ENCODE measurements at places on chromosomes 1 and 21. TPM values are rescaled to one million over a fixed set of nuclear protein-coding genes. Genes with fewer than 3 reads are reported as not detected.

GRCh38 chr1:15656464-15656863 is 27.7 kb upstream of the PLEKHM2 start:
- no peak overlapping the region for H3K27ac ChIP-seq
- no peak for DNase-seq
- H3K27me3 ChIP-seq: no peaks in the 10 kb centered on the region
- peaks cover 62% of the 10 kb centered on the region for H3K36me3 ChIP-seq

DNA sequence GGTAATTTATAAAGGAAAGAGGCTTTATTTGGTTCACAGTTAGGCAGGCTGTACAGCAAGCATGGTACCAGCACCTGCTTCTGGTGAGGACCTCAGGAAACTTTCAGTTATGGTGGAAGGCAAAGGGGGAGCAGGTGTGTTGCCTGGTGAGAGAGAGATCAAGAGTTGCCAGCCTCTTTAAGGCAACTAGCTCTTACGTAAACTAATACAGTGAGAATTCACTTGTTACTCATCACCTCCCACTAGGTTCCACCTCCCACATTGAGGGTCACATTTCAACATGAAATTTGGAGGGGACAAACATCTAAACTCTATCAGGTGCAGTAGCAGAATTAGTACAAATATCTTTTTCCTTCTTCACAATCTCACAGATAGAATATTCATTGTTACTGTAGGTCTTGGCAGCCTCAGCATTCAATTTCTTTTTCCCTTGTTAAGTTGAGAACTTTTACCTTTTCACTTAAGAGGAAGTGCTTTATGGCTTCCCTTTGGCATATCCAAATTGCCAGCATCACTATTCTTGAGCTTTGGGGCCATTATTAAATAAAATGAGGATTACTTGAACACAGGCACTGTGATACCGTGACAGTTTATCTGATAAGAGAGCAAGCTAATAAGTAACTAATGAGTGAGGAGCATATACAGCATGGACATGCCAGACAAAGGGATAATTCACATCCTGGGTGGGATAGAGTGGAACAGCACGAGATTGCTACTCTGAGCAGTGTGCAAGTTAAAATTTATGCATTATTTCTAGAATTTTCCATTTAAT is 48.4 kb downstream of the MAGI3 start:
- no peaks in the 10 kb centered on the region for H3K27me3 ChIP-seq
- no peaks in the 10 kb centered on the region for H3K36me3 ChIP-seq
- no peaks in the 10 kb centered on the region for H3K4me1 ChIP-seq
- H3K4me3 ChIP-seq: no peak overlapping the region
- no peak for DNase-seq

GRCh38 chr1:229383188-229383587 is 40.3 kb upstream of the CCSAP start:
- no peak overlapping the region for H3K27ac ChIP-seq
- H3K27me3 ChIP-seq: no peaks in the 10 kb centered on the region
- no peak overlapping the region for H3K4me3 ChIP-seq
- no peak for DNase-seq

- DNase-seq: no peak
- no peaks in the 10 kb centered on the region for H3K36me3 ChIP-seq
- no peaks in the 10 kb centered on the region for H3K27me3 ChIP-seq
- H3K4me1 ChIP-seq: peaks cover 33% of the 10 kb centered on the region
- no peak overlapping the region for H3K27ac ChIP-seq
- H3K4me3 ChIP-seq: no peak overlapping the region
Measured at GRCh38 chr1:93615582-93616150, 66.0 kb downstream of the BCAR3 start.

KRTAP19-1 gene
- not detected for total RNA-seq

MSH4 gene
- not detected for total RNA-seq

GRCh38 chr1:172719066-172719627 is 60.2 kb downstream of the FASLG start:
- no peaks in the 10 kb centered on the region for H3K4me1 ChIP-seq
- no peaks in the 10 kb centered on the region for H3K27me3 ChIP-seq
- H3K36me3 ChIP-seq: no peaks in the 10 kb centered on the region
- no peak overlapping the region for H3K27ac ChIP-seq

GRCh38 chr1:98653123-98653522 is 8.4 kb upstream of the SNX7 start:
- H3K27me3 ChIP-seq: no peaks in the 10 kb centered on the region
- no peak overlapping the region for H3K4me3 ChIP-seq
- no peak overlapping the region for H3K27ac ChIP-seq
- no peaks in the 10 kb centered on the region for H3K4me1 ChIP-seq
- H3K36me3 ChIP-seq: no peaks in the 10 kb centered on the region
- DNase-seq: no peak

- H3K4me3 ChIP-seq: no peak overlapping the region
- no peaks in the 10 kb centered on the region for H3K36me3 ChIP-seq
- DNase-seq: no peak
- H3K4me1 ChIP-seq: no peaks in the 10 kb centered on the region
- no peaks in the 10 kb centered on the region for H3K27me3 ChIP-seq
- H3K27ac ChIP-seq: no peak overlapping the region
Measured at GRCh38 chr1:207240325-207241101, 81.0 kb upstream of the CD55 start.

ANGPTL7 gene
- total RNA-seq: not detected

PIK3CD gene
- total RNA-seq: 43.5 TPM

PYHIN1 gene
- total RNA-seq: not detected

GRCh38 chr1:23074012-23074411 is 54.7 kb downstream of the KDM1A start:
- no peaks in the 10 kb centered on the region for H3K27me3 ChIP-seq
- H3K4me1 ChIP-seq: peaks cover 6% of the 10 kb centered on the region
- no peak for DNase-seq
- no peak overlapping the region for H3K4me3 ChIP-seq

DNA sequence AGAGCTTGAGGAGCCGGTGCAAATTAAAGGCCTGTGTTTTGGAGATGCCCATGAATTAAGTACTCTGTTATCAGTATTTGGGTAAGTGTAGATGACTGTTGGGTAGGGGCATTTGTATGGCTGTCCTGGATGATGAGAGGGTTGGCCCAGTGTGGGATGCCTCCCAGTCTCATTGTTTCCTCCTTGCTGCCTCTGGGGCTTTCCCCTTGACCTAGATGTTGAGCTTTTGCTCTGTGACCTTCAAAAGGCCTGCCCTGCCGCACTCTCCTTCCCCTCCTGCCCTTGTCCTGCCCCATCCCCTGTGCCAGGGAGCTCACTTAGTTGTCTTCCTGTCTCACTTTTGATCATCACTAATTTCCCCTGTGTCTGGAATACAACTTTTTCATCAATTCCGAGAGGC is 10.0 kb downstream of the GALNT2 start:
- H3K4me3 ChIP-seq: no peak overlapping the region
- no peaks in the 10 kb centered on the region for H3K36me3 ChIP-seq
- no peak overlapping the region for H3K27ac ChIP-seq
- no peak for DNase-seq
- H3K27me3 ChIP-seq: no peaks in the 10 kb centered on the region
- H3K4me1 ChIP-seq: no peaks in the 10 kb centered on the region

ENAH gene
- total RNA-seq: not detected

GRCh38 chr1:74534241-74534640 is 21.8 kb upstream of the LRRC53 start:
- H3K36me3 ChIP-seq: no peaks in the 10 kb centered on the region
- no peak overlapping the region for H3K27ac ChIP-seq
- H3K27me3 ChIP-seq: no peaks in the 10 kb centered on the region
- DNase-seq: no peak
- H3K4me1 ChIP-seq: peaks cover 5% of the 10 kb centered on the region
- no peak overlapping the region for H3K4me3 ChIP-seq

GRCh38 chr1:221747839-221748238 is 6.0 kb upstream of the DUSP10 start:
- H3K27ac ChIP-seq: no peak overlapping the region
- no peaks in the 10 kb centered on the region for H3K36me3 ChIP-seq
- H3K4me1 ChIP-seq: peaks cover 11% of the 10 kb centered on the region
- DNase-seq: no peak
- no peak overlapping the region for H3K4me3 ChIP-seq
- no peaks in the 10 kb centered on the region for H3K27me3 ChIP-seq

DLGAP3 gene
- total RNA-seq: 9.5 TPM

DNA sequence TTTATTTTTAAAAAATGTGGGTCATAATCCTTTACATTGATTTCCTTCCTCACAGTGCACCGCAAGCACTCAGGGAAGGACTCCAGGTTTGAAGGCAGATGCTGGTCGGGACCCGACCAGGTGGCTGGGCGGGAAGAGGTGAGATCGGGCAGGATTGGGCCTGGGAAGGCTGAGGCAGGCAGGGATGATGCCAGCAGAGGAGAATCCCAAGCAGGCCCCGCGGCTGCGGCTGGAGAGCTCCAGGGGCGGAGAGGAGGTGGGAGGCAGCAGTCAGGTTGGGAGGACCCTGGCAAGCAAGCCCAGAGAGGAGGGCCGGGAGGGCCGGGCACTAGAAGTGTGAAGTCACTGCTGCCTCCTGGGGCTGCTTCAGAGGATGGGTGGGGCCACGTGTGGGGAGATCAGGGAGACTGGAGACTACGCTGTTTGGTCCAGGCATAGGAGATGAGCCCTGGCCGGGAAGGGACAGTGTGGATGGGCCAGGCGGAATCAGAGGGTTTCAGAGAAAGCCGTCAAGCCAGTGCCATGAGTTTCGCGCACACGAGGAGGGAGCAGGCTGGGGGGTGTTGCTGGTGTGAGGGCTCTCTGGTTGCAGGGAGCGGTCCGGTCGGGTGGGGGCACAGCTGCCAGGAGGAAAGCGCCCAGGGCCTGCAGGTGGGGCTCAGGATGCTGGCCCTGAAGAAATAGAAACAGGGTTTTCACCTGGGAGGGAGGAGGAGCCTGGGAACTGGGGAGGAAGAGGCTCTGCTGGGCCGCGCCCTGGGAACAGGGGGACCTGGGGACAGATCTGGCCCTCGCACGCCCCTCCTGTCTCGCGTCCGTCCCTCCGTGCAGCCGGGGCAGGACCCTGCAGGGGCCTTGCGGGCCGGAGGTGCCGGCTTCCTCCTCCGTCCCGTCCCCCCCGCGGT is 888 bp upstream of the COL18A1 start:
- no peak overlapping the region for H3K27ac ChIP-seq
- H3K4me1 ChIP-seq: no peaks in the 10 kb centered on the region
- no peak overlapping the region for H3K4me3 ChIP-seq
- H3K27me3 ChIP-seq: no peaks in the 10 kb centered on the region
- no peaks in the 10 kb centered on the region for H3K36me3 ChIP-seq

DNA sequence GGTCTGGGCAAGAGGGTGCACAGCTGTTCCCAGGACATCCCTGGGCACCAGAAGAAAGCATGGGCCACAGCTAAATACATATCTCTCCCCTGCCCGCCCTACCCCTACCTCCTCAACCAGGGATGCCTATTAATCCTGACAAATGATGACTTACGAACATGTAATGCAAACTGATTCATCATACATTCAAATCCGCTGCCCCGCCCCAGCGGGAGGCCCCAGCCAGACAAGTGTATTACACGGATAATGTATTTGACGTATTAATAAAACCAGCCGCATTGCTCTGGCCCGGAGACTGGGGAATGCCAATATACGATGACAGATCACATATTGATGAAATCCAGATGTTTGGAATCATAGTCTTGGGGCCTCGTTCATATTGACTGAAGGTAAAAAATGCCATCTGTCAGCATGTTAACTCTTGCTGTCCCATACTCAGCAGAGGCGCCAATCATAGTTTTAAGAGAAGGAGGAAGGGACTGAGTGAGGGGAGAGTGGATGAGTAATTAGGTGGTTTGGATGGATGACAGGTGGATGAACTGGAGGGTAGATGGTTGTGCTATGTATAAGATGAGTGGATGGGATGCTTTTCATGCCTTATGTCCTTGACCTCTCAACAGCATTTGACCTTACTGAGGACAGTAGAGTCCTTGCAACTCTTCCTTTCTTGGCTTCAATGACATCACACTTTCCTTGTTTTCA is 68.2 kb downstream of the TMEM53 start:
- no peak overlapping the region for H3K27ac ChIP-seq
- DNase-seq: no peak
- H3K4me1 ChIP-seq: no peaks in the 10 kb centered on the region
- no peaks in the 10 kb centered on the region for H3K27me3 ChIP-seq
- no peaks in the 10 kb centered on the region for H3K36me3 ChIP-seq

All from Karpas-422 (cell line).